ENCODE measurements at places on chromosomes 13 and 19.
A peak's percentile ranks its signal among the peaks of the same experiment; 100 is the strongest.

DNA sequence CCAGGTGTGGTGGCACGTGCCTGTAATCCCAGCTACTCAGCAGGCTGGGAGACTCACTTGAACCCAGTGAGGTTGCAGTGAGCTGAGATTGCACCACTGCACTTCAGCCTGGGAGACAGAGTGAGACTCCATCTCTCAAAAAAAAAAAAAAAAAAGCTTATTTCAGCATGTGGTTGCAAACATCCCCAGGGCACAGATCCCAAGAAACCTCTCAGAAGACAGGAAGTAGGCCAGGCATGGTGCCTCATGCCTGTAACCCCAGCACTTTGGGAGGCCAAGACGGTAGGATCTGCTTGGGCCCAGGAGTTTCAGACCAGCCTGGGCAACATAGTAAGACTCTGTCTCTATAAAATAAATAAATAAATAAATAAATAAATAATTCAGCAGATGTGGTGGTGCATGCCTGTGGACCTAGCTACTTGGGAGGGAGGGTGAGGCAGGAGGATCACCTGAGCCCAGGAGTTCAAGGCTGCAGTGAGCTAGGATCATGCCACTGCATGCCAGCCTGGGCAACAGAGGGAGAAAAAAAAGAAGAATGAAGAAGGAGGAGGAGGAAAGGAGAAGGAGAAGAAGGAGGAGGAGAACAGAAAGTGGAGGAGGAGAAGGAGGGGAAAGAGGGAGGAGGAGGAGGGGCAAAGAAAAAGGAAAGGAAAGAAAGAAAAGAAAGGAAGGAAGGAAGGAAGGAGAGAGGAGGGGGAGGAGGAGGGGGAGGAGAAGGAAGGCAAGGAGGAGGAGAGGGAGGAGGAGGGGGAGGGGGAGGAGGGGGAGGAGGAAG is 4.3 kb upstream of the LRRC8E start:
- no peak for DNase-seq

DNA sequence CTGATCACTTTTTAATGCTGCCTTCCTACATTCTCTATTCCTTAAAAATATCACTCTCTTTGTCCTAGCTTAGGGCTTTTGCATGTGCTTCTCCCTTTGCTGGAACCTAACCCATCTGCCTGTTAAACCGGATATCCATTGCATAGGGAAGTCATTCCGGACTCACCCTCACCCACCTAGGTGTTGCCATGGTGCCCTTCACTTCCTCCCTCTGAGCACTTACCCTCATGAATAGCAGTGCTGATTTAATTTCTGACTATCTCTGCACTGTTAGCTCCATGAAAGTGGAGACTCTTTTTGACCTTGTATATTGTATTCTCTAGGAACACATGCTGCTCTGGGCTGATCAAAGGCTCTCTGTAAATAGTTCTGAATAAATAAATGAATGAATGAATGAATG is 401.9 kb downstream of the PCDH20 start:
- DNase-seq: no peak

- DNase-seq: no peak
These were observed 13.5 kb upstream of the BCL3 start for GRCh38 chr19:44735011-44735410.

DNA sequence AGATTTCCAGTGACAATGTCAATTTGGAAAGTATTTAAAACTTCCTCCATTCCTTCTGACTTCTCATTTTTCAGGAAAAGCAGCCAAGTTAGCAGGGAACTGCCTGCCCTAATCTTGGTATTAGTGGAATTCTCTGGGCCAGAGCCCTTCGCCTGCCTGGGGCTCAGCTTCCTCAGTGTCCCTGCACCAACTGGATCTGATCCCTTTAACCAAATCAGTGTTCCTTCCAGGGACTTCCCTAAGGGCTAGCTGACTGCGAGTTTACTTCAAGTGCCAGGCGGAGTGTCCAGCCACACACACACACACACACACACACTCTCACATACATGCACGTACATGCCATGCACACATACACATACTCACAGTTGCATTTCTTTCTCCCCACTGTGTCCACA is 20.0 kb downstream of the RAB20 start:
- DNase-seq: no peak

DNA sequence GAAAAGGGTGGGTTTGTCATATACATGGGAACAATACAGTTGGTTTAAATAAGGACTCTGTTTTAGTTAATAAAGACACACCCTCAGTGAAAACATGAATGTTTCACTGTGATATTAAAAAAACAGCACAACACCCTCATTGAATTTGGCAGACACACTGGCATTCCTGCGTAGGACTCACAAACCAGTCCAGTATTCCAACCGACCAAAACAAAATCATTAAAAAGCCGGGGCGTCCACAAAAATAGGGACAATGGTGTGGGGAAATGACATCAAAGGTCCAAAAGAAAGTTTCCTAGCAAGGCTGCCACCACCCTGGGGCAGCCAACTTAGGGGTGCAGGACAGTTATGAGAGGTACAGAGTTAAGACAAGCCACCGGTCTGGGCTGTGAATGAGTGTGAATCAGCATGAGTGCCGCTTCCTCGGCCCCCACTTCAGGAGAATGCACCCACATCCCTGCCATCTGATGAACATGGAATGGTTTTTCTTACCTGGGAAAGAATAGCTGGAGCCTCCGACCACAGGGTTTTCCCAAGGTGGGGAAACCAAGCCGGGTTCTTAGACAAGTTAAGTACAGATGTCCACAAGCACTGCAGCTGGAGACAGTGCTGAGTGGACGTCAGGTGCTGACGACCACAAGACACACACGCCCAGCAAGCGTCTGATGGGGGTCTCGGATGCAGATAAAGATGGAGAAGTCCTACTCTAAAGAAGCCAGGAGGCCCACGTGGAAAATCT is 73.3 kb downstream of the KLF2 start:
- no peak for DNase-seq

DNA sequence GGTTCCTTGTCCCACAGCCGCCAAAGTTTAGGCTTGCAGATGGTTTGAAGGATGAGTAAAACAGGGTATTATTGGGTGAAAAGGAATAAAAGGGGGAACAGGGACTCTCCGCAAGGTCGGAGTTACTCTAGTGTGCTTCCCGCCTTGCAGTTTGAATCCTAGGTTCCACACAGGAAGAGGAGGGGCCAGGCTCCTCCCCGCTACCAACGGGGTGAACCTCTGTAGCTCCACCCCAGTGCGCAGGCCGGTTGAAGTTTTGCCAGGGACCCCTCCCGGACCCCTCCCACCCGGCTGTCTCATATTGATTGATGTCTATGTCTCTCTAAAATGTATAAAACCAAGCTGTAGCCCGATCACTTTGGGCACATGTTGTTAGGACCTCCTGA is 11.6 kb upstream of the GTF2F2 start:
- no peak for DNase-seq

DNA sequence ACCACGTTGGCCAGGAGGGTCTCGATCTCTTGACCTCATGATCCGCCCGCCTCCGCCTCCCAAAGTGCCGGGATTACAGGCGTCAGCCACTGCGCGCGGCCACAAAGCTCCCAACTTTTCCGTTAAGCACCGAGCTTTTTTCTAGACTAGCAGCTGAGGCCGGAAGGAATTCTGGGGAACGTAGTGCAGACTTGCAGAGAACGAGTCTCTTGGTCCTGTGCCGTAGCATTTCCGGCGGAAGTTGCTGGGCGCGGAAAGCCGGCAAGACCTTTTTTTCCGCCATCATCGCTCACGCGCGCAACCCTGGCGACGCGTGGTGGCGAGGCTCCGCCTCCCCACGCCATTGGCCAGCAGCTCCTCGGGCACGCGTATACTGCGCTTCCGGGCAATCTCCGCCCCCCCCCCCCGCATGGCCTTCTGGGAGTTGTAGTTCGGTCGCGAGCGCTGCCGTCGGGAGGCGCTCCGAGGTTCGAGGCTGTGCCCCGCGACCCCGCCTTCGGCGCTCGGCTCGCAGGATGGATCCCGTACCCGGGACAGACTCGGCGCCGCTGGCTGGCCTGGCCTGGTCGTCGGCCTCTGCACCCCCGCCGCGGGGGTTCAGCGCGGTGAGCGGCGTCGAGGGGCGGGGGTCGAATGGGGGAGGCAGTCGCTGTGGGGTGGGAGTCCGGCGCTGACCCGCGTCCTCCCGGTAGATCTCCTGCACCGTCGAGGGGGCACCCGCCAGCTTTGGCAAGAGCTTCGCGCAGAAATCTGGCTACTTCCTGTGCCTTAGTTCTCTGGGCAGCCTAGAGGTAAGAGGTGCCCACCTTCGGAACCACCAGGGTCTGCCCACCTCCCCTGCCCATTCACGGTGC is at the start of gene MVB12A:
MVB12A (plus strand) TSS at position 427 of the 854 bp plus-strand sequence; CDS start at position 516, 89 bp downstream.
- DNase-seq: peak; percentile 97

DNA sequence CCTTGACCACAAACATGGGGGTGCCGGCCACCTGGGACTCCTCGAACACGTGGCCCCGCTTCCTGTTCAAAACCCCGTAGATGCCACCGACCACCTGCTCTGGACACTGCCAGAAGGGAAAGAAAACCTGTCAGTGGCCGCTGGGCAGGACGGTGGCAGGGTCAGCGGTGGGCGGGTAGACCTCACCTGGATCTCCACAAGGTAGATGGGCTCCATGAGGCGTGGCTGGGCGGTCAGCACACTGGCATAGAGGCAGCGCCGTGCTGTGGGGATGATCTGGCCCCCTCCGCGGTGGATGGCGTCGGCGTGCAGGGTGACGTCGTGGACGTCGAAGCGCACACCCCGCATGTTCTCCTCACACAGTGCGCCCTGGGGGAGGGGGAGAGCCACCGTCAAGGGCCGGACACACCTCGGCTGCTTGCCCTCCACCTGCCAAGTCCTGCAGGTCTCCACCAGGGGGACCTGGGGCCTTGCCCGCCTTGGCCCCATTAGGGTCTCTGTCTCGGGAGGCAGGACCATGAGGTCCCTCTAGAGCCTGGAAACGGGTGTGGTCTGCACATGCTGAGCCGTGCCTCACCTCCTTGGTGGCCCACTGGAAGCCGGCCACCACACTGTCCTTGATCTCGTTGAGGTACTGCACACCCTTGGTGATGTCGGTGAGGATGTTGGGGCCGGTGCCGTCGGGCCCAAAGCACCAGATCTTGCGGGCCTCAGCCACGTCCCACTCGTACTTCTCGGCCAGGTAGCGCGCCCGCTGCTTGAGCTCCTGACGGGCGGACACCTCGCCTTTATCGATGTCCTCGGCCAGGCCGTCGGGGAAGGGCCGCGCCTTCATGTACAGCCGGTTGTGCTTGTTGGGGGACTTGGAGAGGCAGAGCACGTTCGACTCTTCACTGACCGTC is 6.6 kb upstream of the DAPK3 start:
- DNase-seq: no peak

DNA sequence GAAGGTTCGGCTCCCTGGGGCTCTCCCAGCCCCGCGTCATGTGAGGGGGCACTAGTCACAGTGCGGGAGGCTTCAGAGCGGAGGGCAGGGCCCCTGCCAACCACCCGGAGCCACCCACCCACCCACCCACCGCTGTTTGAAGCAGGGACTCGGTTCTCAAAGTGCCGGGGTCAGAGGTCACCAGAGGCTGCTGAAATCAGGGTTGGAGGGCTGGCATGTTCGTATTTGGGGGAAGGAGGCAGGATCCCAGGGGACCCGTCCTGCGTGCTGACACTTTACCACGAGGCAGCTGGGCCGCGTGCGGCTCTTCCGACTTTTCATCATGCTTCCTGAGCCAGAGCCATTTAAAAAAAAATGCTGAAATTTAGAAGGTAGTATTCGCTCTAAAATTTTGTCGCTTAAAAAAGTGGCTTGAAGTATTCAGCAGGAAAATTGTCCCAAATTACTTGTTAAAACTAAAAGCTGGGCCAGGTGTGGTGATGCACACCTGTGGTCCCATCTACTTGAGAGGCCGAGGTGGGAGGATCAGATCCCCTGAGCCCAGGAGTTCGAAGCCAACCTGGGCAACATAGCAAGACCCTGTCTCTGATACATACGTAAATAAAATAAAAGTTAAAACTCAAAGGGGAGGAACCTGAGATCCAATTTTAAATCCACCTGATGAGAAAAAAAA is 21.2 kb downstream of the ATP11A start:
- no peak for DNase-seq

DNA sequence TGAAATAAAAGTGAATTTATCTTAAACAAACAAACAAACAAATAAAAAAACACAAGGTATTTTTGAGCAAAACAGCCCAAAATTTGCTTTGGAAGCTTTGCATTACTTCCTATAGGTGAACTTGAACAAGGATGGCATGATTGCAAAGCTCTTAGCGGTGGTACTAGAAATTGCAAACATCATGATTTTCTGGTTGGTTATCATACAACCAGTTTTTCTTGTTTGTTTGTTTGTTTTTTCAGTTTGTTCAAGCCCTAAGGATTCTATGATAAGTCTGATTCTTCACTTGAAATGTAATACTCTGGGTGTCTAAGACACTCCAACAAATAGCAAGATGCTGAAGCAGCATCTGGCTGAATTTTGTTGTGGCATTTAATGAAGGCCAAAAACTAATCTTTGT is 15.9 kb downstream of the DCLK1 start:
- DNase-seq: no peak

DNA sequence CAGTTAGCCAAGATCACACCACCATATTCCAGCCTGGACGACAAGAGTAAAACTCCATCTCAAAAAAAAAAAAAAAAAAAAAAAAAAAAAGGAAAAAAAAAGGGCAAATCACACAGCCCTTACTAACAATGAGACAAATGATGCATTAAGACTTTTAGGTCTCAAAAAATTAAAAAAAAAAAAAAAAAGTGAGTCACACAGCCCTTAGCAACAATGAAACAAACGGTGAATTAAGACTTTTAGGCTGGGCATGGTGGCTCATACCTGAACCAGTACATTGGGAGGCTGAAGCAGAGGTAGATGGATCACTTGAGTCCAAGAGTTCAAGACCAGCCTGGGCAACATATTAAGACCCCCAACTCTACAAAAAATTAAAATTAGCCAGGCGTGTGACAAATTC is 32.4 kb upstream of the EIF3G start:
- DNase-seq: peak; percentile 24

- no peak for DNase-seq
These were observed 4.1 kb downstream of the PIP5K1C start for GRCh38 chr19:3695986-3696659.

DNA sequence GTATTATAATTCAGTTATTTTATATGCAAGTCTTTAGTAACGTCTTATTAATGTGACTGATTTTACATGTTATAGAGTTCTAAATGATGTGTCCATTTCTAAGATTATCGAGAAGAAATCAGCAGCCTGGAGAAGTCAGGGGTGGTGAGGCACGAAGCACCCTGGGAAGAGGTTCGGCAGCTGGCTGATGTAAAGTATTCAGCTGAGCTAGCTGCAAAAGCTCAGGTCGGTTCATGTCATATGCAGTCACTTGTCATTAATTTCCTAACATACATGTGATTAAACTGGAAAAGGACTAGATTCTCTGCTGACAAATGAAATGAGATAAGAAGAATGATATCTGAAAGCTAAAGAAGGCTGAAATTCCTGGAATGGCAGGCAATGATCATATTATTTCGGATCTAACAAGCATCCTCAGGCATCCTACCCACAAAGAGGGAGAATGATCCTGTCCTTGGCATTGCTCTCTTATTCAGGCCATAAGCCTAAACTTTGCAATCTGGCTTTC is 383.0 kb upstream of the SLITRK1 start:
- no peak for DNase-seq

DNA sequence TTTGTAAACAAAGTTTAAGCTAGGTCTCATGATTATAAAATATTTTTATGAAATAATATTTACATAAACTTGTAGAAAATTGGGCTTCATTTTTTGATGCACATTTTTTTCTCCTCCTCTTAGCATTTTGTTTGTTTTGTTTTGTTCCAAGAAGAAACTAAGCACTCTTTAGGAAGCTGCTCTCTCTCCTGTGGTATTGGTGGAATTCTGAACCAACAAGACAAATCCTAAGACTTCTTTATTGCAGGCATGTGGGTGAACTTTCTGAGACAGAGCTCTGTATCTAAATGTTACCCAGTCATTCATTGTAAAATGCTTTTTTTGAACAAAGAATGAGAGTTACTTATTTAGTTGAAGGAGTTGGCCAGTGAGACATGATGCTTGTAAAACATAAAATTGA is 39.3 kb downstream of the LMO7 start:
- no peak for DNase-seq

- no peak for DNase-seq
These were observed 586.8 kb downstream of the TBC1D4 start for GRCh38 chr13:74895042-74895796.
